IMR-90 (cell line): ENCODE measurements at places on chromosomes 5 and 9. TPM values are rescaled to one million over a fixed set of nuclear protein-coding genes. Genes with fewer than 3 reads are reported as not detected.

ZNF474 gene
- total RNA-seq = 0.54 and 0.56 TPM in 2 replicates

ECSCR gene
- 3.1 and 3.9 TPM in 2 replicates for total RNA-seq

IL33 gene
- not detected in 2 replicates for total RNA-seq

GABRB2 gene
- total RNA-seq = not detected in 2 replicates

SPAAR gene
- total RNA-seq = 0.18 and 0.28 TPM in 2 replicates

ANXA6 gene
- 610 and 633 TPM in 2 replicates for total RNA-seq

SHB gene
- total RNA-seq = 6.1 and 7.8 TPM in 2 replicates

WNT8A gene
- total RNA-seq = not detected in 2 replicates

TMEFF1 gene
- total RNA-seq = 0.90 and 1.9 TPM in 2 replicates

GABRA6 gene
- not detected in 2 replicates for total RNA-seq

ETF1 gene
- 126 and 144 TPM in 2 replicates for total RNA-seq

CFAP90 gene
- total RNA-seq = not detected in 2 replicates

CAMK2A gene
- total RNA-seq = under 0.01 and 0.18 TPM in 2 replicates

- H3K27ac ChIP-seq = peak overlapping the region; percentile 24; the same call in 1 of the 2 replicates
- peak; percentile 72 for DNase-seq
- peaks cover 37% of the 10 kb centered on the region for H3K36me3 ChIP-seq
- H3K4me3 ChIP-seq = no peak overlapping the region
Measured at GRCh38 chr9:110152704-110153374, 55.1 kb downstream of the C9orf152 start.

DNA sequence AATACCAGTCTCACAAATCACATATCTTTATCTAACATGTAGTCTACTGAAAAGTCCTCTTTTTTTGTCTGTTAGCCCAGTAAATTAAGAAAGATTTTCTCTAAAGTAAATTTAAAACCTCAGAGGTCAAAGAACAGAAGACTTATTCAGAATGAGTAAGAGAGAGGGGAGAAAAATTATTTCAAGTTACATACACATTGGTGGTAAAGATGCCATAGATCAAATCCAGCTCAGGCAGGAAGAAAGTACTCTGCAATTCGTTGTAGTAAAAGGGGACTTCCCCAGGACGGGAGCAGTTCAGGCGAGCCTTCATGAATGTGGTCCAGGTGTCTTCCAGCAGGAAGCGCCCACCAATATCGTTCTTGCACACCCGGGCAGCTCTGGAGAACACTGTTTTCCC, 344.1 kb downstream of the SEMA5A start:
- H3K36me3 ChIP-seq = peaks cover 6% of the 10 kb centered on the region
- H3K4me3 ChIP-seq = no peak overlapping the region
- H3K4me1 ChIP-seq = peaks cover 4% of the 10 kb centered on the region; the same call in 1 of the 2 replicates
- DNase-seq = peak; percentile 80
- no peak overlapping the region for H3K27ac ChIP-seq

GRCh38 chr5:14281746-14282181, 138.6 kb downstream of the TRIO start:
- no peak for DNase-seq
- no peaks in the 10 kb centered on the region for H3K27me3 ChIP-seq
- peaks cover 21% of the 10 kb centered on the region for H3K4me1 ChIP-seq
- peak overlapping the region; percentile 48; the same call in 1 of the 2 replicates for H3K27ac ChIP-seq
- no peak overlapping the region for H3K4me3 ChIP-seq
- peaks cover 57% of the 10 kb centered on the region for H3K36me3 ChIP-seq

DNA sequence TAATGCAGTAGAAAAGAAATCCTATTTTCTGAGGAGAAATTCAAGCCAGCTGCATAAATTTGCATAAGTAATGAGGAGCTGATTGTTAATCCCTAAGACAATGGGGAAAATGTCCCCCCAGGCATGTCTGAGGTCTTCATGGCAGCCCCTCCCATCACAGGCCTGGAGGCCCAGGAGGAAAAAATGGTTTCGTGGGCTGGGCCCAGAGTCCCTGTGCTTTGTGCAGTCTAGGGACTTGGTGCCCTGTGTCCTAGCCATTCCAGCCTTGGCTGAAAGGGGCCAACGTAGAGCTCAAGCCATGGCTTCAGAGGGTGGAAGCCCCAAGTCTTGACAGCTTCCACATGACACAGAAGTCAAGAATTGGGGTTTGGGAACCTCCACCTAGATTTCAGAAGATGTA, 357.5 kb downstream of the SPATA31D1 start:
- no peak overlapping the region for H3K27ac ChIP-seq
- H3K36me3 ChIP-seq = no peaks in the 10 kb centered on the region
- no peaks in the 10 kb centered on the region for H3K4me1 ChIP-seq
- no peaks in the 10 kb centered on the region for H3K27me3 ChIP-seq
- no peak overlapping the region for H3K4me3 ChIP-seq

DNA sequence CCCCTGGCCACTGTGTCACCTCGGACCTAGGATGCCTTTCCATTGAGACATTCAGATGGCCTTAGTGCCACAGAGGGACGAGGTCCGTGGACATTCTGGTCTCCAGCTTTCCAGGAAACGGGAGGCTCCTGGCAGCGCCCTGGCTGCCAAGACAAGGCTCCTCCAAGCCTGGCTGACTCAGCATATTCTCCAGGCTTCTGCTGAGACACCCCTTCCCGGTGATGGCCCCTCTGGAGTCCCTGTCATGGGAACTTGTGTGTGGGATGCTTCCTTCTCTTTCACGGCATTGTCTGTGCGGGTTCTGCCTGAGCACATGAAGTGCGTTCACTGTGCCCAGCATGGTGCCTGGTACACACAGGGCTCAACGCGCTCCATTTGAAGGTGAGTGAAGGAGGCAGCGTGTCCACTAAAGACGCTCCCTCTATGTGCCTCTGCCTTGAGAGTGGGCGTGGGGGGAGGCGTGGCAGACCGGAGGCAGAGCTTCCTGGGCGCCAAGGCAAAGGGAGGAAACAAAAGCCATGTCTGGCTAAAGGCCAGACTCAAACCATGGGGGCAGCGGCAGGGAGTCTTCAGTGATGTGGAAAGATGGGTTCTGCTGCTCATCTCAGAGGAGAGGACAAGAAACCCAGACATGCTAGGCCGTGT, 46.4 kb upstream of the PRRC2B start:
- no peaks in the 10 kb centered on the region for H3K36me3 ChIP-seq
- no peak for DNase-seq
- H3K4me3 ChIP-seq = no peak overlapping the region
- no peaks in the 10 kb centered on the region for H3K4me1 ChIP-seq
- no peak overlapping the region for H3K27ac ChIP-seq

DNA sequence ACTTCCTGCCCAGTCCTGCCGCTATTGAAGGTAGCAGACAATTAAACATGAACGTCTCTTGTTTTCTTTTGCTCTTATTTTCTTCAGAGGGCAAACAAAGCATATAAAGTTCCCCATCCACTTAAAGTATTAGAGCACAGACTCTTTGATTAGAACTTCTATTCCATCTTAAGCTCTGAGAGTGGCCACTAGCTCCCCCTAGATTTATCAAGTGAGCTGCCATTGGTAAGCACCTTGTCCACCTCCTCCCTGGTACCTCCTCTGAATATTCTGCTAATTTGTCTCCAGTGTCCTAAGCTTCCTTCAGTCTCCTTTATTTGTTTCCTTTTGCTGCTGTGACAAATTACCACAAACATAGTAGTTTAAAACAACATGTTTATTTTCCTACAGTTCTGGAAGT, 264.3 kb upstream of the KCNN2 start:
- H3K27ac ChIP-seq = no peak overlapping the region
- H3K27me3 ChIP-seq = no peaks in the 10 kb centered on the region
- H3K4me3 ChIP-seq = no peak overlapping the region
- DNase-seq = no peak
- H3K4me1 ChIP-seq = no peaks in the 10 kb centered on the region

- H3K36me3 ChIP-seq = no peaks in the 10 kb centered on the region
- peaks cover 19% of the 10 kb centered on the region for H3K4me1 ChIP-seq
- DNase-seq = no peak
- no peaks in the 10 kb centered on the region for H3K27me3 ChIP-seq
Measured at GRCh38 chr9:33188711-33189110, 21.6 kb upstream of the B4GALT1 start.

DNA sequence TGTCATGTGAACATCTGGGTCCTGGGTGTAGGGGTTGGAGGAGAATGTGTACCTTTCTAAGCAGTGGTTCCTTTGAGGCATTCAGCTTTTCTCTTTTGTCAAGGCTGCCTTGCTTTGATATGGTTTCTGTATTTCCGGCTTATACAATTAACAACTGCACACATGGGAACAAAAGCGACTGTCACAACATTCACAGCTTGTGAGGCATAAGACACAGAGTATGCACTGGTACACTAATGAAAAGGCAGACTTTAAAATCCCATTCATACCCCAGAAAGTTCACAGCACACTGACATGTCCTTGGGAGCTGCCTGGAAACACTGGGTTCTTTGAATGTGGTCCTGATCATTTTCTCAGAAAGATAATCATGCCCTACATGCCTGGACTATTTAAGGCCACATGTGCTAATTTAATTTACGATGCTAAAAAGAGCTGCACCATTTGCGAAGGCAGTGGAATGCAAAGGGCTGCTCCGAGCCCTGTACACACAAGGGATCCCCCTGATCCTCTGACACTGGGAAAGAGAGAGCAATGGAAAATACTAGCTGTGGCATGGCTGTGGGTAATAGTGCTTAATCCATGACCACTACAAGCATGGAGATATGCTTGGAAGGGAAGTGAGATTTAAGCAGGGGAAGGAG, 131.8 kb downstream of the EFNA5 start:
- no peaks in the 10 kb centered on the region for H3K36me3 ChIP-seq
- DNase-seq = no peak
- H3K27ac ChIP-seq = no peak overlapping the region
- peaks cover 4% of the 10 kb centered on the region; the same call in 1 of the 2 replicates for H3K4me1 ChIP-seq

GRCh38 chr5:37738057-37738691, 101.7 kb downstream of the GDNF start:
- H3K27ac ChIP-seq = no peak overlapping the region
- peak; percentile 93 for DNase-seq
- peaks cover 18% of the 10 kb centered on the region for H3K4me1 ChIP-seq
- H3K36me3 ChIP-seq = peaks cover 2% of the 10 kb centered on the region; the same call in 1 of the 2 replicates
- no peak overlapping the region for H3K4me3 ChIP-seq
- H3K27me3 ChIP-seq = no peaks in the 10 kb centered on the region

GRCh38 chr5:69029292-69029691, 64.5 kb upstream of the SLC30A5 start:
- H3K4me1 ChIP-seq = no peaks in the 10 kb centered on the region
- no peak for DNase-seq
- no peak overlapping the region for H3K4me3 ChIP-seq
- no peaks in the 10 kb centered on the region for H3K36me3 ChIP-seq

GRCh38 chr5:140602147-140602546, 30.8 kb downstream of the CD14 start:
- no peak overlapping the region for H3K4me3 ChIP-seq
- H3K36me3 ChIP-seq = no peaks in the 10 kb centered on the region
- H3K4me1 ChIP-seq = peaks cover 2% of the 10 kb centered on the region
- H3K27ac ChIP-seq = no peak overlapping the region
- no peak for DNase-seq

- H3K4me1 ChIP-seq = peaks cover 4% of the 10 kb centered on the region
- H3K27ac ChIP-seq = no peak overlapping the region
- DNase-seq = no peak
- no peaks in the 10 kb centered on the region for H3K27me3 ChIP-seq
Measured at GRCh38 chr9:72560086-72560485, 38.7 kb downstream of the TMC1 start.

GRCh38 chr5:82794876-82795275, 282.3 kb downstream of the TMEM167A start:
- H3K27me3 ChIP-seq = no peaks in the 10 kb centered on the region
- DNase-seq = no peak
- H3K27ac ChIP-seq = no peak overlapping the region
- H3K4me1 ChIP-seq = no peaks in the 10 kb centered on the region

GRCh38 chr5:91245871-91246270, 137.2 kb downstream of the ARRDC3 start:
- no peak overlapping the region for H3K4me3 ChIP-seq
- H3K4me1 ChIP-seq = no peaks in the 10 kb centered on the region
- no peak overlapping the region for H3K27ac ChIP-seq

DNA sequence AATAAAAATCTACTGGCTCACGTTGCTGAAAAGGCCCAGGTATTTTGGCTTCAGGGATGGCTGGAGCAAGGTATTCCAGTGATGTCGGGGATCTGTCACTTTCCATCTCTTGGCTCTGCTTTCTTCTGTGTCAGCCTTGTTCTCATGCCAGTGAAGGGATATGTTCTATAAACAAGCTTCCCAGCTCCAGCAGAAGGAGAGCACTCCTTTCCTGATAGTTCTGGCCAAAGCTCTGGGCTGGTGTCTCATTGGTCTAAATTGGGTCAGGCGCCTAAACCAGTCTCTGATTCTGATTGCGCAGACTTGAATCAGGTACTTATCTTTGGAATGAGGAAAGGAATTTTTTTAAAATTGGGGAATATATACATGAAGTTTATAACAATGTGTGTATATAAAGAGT, 5.1 kb downstream of the SNX30 start:
- H3K27ac ChIP-seq = no peak overlapping the region
- no peaks in the 10 kb centered on the region for H3K36me3 ChIP-seq
- peaks cover 21% of the 10 kb centered on the region for H3K4me1 ChIP-seq
- DNase-seq = peak; percentile 60
- H3K27me3 ChIP-seq = no peaks in the 10 kb centered on the region
- no peak overlapping the region for H3K4me3 ChIP-seq

- H3K4me3 ChIP-seq = peak overlapping the region; percentile 85
- H3K36me3 ChIP-seq = peaks cover 44% of the 10 kb centered on the region
- no peak for DNase-seq
- peak overlapping the region; percentile 88 for H3K27ac ChIP-seq
- H3K27me3 ChIP-seq = no peaks in the 10 kb centered on the region
- peaks cover 15% of the 10 kb centered on the region for H3K4me1 ChIP-seq
Measured at GRCh38 chr5:181243018-181243563, 615 bp downstream of the RACK1 start.

- H3K27ac ChIP-seq = no peak overlapping the region
- 0 out of 2 replicates have a peak, but pooled peaks cover 4% of the 10 kb centered on the region for H3K4me1 ChIP-seq
- H3K27me3 ChIP-seq = peaks cover 39% of the 10 kb centered on the region
- H3K36me3 ChIP-seq = no peaks in the 10 kb centered on the region
- H3K4me3 ChIP-seq = no peak overlapping the region
Measured at GRCh38 chr9:122179690-122180074, 20.0 kb downstream of the MORN5 start.

- no peaks in the 10 kb centered on the region for H3K36me3 ChIP-seq
- no peak overlapping the region for H3K27ac ChIP-seq
- H3K27me3 ChIP-seq = peaks cover 17% of the 10 kb centered on the region
- H3K4me1 ChIP-seq = no peaks in the 10 kb centered on the region
- no peak for DNase-seq
Measured at GRCh38 chr9:93028448-93029006, 30.0 kb upstream of the SUSD3 start.

- H3K27me3 ChIP-seq = no peaks in the 10 kb centered on the region
- DNase-seq = peak; percentile 12
- no peaks in the 10 kb centered on the region for H3K4me1 ChIP-seq
- no peak overlapping the region for H3K27ac ChIP-seq
- H3K4me3 ChIP-seq = no peak overlapping the region
- H3K36me3 ChIP-seq = no peaks in the 10 kb centered on the region
Measured at GRCh38 chr9:17744786-17745185, 165.9 kb downstream of the SH3GL2 start.
